ENCODE measurements at places on chromosomes 11 and 22.
A peak's percentile ranks its signal among the peaks of the same experiment; 100 is the strongest.

DNA sequence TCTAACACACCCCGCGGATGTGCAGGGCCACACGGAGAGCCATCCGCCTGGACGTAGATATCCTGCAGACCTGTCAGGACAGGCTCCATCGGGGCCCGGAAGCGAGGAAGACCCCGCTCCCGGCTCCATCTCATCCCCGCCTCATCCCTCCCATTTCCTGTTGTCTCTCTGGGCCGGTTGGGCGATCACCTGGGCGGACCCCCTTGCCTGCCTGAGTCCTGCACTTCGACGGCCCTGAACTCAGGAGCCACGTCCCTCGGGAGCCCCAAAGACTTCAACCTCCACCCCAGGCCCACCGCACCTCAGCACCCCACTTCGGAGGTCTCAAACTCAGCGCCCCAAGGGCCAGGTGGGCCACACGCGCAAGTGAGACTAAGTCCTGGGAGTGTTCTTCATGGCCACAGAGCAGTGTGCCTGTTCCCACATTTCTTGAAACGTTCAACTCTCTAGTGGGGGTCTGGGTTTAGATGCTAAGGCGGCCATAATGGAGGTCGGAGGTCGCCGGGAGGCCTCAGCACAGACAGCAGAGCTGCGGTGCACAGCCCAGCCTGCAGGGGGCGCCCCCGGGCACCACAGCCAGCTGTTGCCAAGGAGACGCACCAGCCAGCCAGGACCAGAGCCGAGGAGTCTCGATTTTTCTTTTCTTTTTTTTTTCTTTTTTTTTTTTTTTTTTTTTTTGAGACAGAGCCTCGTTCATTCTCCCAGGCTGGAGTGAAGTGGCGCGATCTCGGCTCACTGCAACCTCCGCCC, 26.0 kb upstream of the FADD start:
- DNase-seq, result peak; percentile 59

GRCh38 chr22:43186272-43187170, at the start of gene TTLL12:
TTLL12 (minus strand) TSS chr22:43187134; CDS start chr22:43187069, 65 bp downstream.
- DNase-seq, result peak; percentile 69

DNA sequence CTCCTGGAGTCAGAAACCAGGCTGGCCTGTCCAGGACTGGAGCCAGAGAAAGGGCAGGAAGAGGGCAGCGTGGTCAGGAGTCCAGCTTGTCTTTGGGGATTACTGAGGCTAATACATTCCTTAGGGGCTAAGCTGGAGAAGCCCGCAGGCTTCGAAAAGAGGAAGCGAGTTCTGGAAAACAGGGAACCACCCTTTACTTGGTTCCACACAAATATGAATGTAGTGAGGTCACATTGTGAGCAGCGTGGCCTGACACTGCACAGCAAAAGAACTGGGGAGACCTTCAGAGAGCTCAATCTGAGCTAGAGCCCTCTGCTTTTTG, 132.3 kb downstream of the CEP164 start:
- no peak for DNase-seq

GRCh38 chr22:45537734-45538181, 35.1 kb downstream of the FBLN1 start:
- DNase-seq, result no peak

- DNase-seq, result peak; percentile 60
Measured at GRCh38 chr11:71420455-71421241, 27.5 kb downstream of the DHCR7 start.

All from HTR-8/SVneo (cell line).